Breast epithelium (tissue), 4 donors: ENCODE measurements at places on chromosomes 6 and 20. TPM values are rescaled to one million over a fixed set of nuclear protein-coding genes. Genes with fewer than 3 reads are reported as not detected.

DNA sequence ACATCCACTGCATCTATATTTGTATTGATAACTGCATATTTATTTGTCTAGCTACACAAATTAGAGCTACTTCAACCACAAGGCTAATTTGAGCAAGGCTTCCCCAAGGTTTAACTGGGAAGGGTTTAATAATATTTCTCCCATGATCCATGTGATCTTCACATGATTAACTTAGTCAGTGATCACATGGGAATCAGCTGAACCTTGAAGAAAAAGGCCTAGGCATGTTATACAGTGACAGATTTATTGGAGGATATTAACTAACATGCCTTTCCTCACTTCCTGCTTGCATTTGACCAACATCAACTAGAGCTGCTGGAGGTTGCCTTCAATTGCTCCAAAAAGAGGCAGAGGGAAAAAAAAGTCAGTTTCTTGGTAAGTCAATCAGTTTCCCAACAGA, 417.0 kb downstream of the HAO1 start:
- H3K27me3 ChIP-seq = no peaks in the 10 kb centered on the region
- DNase-seq = no peak
- H3K27ac ChIP-seq = no peak overlapping the region
- H3K36me3 ChIP-seq = no peaks in the 10 kb centered on the region
- no peak overlapping the region for H3K4me3 ChIP-seq
- H3K4me1 ChIP-seq = no peaks in the 10 kb centered on the region

- no peak for DNase-seq
- H3K4me3 ChIP-seq = no peak overlapping the region
- H3K27me3 ChIP-seq = no peaks in the 10 kb centered on the region
- H3K27ac ChIP-seq = no peak overlapping the region
- H3K4me1 ChIP-seq = no peaks in the 10 kb centered on the region
These were observed 598.6 kb downstream of the TBC1D32 start for GRCh38 chr6:120735641-120736040.

Gene RIMS4
- total RNA-seq = 0.96 TPM

DNA sequence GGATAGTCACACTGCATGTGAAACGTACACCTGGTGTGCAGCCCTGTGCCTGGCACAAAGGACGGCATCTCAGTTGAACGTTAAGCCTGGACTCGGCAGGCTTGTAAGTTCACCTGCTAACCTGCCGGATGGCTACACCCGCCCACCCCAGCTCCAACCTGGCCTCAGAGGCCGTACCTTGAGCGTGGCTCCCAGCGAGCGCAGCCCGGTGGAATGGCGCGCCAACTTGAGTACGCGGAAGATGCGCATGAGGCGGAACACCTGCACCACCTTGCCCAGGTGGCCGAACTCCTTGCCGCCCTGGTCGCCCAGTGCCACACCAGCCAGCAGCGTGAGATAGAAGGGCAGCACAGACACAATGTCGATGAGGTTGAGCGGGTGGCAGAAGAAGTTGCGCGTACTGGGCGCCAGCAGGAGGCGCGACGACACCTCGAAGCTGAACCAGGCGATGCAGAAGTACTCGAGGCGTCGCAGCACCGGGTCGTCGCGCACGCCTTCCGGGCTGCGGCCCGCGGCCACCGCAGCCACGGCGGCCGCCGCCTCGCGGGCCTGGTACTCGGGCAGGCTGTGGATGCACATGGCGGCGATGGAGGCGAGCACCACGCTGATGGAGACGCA, 3.3 kb downstream of the KCNS1 start:
- H3K4me3 ChIP-seq = peak overlapping the region; percentile 49
- no peak overlapping the region for H3K27ac ChIP-seq
- peaks cover 2% of the 10 kb centered on the region for H3K27me3 ChIP-seq
- DNase-seq = no peak
- H3K36me3 ChIP-seq = no peaks in the 10 kb centered on the region
- no peaks in the 10 kb centered on the region for H3K4me1 ChIP-seq

Gene FOXQ1
- 0.16 TPM for total RNA-seq

Gene ULBP2
- total RNA-seq = not detected
